ENCODE measurements at places on chromosomes 11 and 22.

DNA sequence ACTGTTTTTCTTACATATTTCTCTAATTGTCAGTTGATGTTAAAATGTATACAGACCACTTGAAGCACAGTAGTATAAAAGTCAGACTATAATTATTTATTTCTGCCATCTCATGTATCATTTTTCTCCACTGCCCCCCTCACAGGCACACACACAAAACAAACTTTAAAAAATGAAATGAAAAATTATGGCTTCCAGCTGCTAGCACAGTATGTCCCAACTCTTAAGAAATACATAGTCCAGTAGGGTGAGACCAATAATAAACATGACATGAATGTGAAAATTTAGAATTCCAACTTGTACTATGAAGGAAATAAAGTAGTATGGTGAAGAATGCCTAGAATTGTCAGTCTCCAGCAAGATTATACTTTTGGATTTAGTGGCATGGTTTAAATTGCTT is 1247.9 kb downstream of the JRKL start:
- DNase-seq: no peak

DNA sequence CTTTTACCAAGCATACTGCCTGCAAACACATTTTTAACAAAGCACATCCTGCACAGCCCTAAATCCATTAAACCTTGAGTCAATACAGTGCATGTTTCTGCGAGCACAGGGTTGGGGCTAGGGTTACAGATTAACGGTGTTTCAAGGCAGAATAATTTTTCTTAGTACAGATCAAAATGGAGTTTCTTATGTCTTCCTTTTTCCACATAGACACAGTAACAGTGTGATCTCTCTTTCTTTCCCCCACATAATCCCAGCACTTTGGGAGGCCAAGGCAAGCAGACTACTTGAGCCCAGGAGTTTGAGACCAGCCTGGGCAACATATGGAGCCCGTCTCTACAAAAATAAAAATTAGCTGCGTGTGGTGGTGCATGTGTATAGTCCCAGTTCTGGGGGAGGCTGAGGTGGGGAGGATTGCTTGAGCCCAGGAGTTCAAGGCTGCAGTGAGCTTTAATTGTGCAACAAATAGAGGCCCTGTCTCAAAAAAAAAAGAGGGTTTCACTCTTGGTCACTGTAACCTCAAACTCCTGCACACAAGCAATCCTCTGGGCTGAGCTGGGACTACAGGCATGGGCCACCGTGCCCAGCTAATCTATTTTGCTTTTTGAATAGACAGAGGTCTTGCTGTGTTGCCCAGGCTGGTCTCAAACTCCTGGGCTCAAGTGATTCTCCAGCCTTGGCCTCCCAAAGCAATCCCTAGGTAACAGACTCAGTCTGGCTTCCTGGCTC is 19.7 kb upstream of the SLC3A2 start:
- no peak for DNase-seq

DNA sequence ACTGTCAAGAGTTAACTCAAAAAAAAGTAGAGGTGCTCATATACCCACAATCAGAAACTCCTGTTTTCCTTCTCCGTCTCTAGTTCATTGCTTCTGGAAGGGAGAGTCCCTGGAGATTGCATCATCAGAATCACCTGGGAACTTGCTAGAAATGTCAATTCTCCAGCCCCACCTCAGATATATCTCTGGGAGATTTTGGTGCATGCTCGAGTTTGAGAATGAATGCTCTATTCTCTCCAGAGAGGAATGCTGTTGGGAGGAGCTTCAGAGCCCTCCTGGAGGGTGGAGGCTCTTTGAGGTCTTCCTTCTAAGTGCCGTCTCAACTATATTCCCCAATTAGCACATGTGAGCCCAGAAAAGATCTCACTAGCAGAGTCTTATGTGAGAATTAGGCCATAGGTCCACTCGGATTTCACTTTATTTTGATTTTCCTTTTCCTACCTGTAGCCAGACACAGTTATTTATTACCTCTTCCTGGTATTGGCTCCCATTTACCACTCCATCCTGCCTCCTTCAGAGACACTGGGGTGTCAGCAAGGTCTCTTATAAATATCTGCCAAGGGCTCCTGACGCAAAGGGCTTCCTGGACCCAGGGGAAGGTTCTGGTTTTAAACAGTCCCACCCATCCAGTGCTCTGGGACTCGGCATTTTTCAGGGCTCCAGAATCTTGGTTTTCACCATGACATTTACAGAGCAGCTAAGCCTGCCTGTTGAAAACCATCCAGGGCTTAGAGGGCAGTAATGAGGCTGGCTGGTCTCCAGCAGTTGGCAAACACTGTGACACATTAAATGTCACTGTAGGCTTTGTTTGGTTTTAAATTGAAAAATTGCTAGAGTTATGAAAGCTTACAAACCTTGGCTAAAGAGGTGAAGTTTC is 136.2 kb downstream of the CD44 start:
- DNase-seq: no peak

DNA sequence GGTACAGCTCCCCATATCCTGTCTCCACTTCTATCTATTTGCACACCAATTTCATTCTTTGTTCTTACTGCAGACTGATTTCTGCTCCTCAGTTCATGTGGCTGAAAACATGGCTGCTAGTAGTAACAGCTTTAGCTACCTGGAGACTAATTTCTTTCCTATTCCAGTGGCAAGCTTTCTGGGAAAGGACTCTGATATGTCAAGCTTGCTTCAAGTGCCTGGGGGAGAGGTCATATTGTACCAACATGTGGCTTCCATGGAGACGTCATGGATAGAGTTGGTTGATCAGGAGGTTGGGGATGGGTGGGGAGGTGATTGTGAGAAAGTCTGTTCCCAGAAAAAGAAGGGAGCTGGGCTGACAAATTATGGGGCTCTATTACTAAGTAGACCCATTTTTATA is 44.9 kb downstream of the ADM start:
- DNase-seq: no peak

DNA sequence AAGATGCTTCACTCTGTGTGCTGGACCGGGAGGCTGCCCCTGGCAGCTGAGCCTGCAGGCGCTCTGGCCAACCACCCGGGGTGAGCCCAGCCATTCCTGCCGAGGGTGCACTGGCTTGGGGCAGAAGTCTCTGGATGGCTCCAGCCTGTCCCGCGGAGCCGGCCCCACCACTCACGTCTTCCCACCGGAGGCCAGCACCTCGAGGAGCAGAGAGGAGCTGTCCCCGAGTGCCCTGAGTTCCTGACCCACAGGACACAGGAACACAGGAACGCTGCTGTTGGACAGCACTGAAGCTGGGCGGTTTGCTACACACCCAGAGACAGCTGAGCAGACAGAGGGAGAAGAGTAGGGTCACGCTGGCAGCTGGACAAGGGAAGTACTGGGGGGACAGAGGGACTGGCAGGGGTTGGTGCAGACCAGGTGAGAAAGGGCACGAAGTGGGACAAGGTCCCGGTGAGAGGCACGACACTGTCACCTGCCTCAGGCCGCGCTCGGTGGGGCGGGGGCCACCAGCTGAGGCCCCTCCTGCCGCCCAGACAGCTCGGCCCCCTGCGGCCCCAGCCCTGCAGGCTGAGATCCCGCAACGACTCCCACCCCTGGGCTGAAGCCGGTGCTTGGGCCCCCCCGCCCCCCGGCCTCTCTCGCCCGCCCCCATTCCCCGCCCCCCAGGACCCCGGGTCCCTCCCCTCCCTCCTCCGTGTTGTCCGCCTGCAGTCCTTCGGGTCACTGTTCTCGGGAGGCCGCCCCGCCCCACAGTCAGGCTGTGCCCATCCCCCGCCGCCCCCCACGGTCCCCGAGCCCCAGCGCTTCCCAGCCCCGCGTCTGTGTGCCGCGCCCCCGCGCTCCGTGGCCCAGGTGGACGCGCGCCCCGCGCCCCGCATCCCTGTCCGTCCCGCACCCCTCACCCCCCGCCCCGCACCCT is 624 bp upstream of the B4GALNT4 start:
- DNase-seq: no peak

- DNase-seq: no peak
These were observed 516.9 kb upstream of the LARGE1 start for GRCh38 chr22:34437140-34437539.

GRCh38 chr22:30763815-30764673 is 69.4 kb downstream of the OSBP2 start:
- no peak for DNase-seq

DNA sequence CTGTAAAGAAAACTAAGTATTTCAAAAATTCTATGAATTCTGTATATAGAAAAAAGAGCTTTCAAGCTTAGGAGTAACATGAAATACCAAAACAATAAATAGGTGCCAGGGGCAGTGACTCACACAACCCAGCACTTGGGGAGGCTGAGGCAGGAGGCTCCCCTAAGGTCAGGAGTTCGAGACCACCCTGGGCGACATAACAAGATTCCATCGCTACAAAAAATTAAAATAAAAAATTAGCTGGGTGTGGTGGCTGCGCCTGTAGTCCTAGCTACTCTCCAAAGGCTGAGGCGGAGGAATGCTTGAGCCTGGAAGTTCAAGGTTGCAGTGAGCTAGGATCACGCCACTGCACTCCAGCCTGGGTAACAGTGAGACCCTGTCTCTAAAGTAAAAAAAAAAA is 21.5 kb downstream of the ZNF280B start:
- no peak for DNase-seq

DNA sequence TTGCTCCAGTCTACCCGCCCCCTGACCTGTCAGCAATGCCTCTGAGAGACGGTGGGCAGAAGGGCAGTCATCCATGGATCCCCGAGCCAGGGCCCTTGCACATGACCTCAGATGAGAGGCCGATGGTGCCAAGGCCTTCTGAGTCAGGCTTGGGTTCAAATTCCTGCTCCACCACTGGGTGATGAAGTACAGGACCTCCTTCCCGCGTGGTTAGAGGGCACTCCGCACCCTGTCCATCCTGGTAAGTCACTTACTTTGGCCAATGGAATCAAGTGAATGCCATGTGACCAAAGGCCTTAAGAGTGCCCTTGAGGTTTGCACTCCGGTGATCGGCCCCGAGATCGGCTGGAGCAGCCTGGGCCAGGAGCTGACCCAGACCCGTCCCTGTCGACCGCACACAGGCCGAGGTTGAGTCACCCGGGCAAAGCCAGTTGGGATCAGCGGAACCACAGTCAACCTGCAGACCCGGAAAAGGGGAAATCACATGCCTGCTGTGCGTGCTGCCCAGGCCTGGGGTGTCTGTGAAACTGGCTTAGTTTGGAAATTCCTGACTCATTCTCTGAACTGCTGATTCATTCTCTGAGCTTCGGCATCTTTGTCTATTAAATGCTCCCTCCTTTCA is 48.9 kb downstream of the RTL6 start:
- no peak for DNase-seq

GRCh38 chr11:35641171-35641897 is 21.2 kb upstream of the TRIM44 start:
- DNase-seq: no peak

- DNase-seq: no peak
These were observed 45.7 kb downstream of the RPUSD4 start for GRCh38 chr11:126165757-126166156.

DNA sequence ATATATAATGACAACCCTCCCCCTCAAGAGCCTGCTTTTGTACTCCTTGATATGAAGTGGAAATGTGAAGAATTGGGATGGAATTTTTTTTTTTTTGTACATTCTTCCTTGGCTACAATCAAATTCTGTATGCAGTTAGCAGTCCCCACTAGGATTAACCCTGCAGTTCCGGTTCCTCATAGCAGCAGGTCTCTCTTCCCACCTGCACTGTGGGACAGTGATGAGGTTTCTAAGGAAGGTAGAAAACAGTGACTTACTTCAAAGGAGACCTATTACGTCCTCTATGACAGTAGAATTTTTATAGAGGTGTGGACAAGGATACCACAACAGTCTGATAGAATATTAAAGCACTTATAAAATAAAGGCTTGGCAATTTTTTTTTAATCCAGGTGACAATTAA is 46.3 kb upstream of the ALKBH3 start:
- no peak for DNase-seq

DNA sequence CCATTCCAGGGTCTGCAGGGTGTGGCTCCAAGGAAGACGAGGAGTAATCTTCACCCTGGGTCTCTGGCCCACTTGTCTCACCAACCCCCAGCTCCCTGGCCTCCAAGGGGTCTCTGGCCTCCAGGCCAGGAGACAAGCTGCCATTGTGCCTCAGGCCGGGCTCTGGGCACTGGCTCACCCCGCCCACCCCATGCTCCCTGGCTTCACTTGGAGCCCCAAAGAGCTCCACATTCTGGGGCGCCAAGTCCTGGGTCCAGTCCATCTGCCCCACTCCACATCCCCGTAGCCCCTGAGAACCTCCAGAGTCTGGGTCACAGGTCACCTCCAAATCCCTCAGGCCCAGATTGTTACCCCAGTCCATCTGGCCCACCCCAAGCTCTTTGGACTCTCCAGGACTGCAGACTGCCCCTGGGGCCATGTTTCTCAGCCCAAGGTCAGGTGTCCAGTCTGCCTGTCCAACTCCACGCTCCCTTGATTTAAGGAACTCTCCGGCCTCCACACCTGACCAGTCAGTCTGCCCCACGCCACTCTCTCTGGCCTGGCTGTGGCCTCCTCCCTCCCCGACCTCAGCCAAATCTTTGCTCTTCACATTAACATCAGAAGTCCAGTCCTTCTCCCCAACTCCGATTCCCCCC is 16.2 kb downstream of the TNKS1BP1 start:
- no peak for DNase-seq

- DNase-seq: no peak
These were observed 84.5 kb upstream of the SUSD2 start for GRCh38 chr22:24096758-24097115.

- DNase-seq: no peak
These were observed 3.9 kb upstream of the MYH9 start for GRCh38 chr22:36391638-36392037.

DNA sequence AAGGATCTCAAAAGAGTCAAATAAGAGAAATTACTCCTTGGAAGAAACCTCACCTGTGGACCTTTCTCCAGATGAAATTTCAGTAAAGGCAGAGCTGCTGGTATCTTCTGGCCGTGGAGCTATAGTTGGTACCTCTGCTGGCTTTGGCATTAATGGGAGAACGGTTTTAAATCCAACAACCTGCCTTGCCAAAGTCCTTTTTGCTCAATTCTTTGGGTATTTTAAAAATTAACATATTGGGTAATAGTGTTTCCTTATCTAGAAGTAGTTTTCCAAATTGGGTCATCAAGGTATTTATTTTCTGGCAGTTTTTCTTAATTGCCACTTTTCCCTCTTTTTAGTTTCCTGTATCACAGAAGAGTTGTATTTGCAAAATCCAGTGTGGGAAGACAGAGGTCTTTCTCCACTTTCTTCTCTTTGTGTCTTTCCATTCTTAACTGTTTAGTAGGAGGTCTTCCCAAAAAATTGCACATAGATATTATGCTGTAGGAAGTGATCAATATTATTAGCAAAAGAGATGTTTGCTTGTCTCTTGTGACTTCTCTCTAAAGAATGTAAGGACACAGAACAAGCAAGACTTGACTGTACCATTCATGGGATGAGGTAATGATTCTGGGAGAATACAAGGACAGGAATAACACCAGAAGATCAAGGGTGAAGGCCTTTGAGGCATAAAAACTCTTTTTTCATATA is at the start of gene SAA4:
SAA4 (minus strand) TSS at position 139 of the 693 bp plus-strand sequence. CDS start 876 bp downstream, outside the sequence.
- no peak for DNase-seq

DNA sequence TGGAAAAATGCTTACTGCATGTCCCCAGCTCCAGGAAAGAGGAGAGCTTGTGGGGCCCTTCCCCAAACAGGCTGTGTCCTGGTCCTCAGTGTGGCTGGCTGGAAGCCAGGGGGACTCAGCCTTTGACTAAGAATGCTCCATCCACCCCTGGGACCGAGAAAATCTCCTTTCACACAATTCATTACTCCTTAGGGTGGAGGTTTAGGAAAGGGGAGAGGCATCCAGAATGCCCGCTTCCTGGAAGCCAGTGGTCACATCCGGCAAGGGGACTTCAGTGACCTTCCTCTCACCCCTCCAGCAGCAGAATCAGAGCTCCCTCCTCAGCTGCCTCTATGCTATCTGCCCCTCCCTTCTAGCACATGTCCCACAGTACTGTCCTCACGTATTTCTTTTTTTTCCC is 21.9 kb downstream of the ATG16L2 start:
- no peak for DNase-seq
